Cerebellum (tissue), 4 donors: ENCODE measurements at places on chromosomes 7 and 10.

DNA sequence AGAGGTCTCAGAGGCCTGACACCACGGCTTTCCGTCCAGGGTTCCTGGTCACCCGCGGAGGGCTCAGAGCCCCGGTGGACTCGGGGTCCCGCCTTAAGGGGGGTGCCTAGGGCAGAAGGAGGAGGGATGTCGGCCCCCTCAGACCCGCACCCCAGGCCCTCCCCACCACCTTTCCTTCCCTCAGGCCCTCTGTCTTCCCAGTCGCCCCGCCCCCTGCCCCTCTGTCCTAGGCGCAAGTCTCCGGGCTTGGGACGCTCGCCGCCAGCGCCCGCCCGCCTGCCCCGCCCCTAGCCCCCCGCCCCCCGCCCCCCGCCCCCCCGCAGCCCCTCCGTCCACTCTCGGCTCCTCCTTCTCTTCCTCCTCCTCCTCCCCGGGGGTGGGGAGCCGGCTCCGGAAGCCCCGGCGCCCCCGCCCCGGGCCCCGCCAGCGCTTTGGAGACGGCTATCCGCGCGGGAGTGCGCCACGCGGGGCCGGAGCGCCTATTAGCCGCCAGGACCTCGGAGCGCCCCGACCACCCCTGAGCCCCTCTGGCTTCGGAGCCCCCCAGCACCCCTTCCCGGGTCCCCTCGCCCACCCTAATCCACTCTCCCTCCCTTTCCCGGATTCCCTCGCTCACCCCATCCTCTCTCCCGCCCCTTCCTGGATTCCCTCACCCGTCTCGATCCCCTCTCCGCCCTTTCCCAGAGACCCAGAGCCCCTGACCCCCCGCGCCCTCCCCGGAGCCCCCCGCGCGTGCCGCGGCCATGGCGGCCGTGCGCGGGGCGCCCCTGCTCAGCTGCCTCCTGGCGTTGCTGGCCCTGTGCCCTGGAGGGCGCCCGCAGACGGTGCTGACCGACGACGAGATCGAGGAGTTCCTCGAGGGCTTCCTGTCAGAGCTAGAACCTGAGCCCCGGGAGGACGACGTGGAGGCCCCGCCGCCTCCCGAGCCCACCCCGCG, at the start of gene AEBP1:
Gene AEBP1 (plus strand): TSS at position 423 of the 937 bp plus-strand sequence. CDS start 321 bp downstream, at position 744.
- no peak for DNase-seq

DNA sequence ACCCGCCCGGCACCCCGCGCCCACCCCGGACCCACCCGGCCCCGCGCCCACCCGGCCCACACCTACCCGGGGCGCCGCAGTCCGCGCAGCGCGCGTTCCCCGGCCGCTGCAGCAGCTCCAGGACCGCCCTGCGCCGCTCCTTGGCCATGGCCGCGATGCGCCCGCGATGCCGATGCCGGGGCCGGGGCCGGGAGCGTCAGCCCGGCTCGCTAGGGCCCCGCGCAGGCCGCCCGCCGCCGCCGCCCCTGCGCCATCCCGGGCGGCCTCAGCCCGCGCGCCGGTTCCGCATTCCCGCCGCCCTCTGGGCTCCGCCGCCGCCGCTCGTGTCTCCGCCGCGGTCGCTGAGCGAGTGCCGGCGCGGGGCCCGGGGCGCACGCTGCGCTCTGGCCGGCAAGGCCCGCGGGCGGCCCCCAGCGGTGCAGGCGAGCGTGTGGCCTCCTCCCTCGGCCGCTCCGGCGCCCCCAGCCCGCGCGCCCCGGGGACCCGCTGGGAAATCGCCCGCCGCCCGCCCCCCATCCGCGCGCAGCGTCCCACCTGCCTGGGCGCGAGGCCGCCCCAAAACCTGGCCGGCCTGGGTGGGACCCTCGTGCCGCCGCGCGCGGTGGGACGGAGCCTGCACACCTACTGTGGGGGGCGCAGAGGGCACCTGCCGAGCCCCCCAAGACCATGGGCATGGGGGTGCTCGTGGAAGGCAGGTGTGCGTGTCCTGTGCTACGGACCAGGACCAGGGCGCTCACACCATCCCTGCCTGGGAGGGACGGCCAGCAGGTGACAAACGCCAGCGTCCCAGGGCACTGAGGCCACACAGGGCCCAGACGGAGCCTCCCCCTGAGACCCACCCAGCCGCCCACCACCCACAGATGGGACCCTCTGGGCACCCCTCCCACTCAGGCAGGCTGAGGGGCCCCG, at the start of gene ADAP1:
Gene ADAP1 (minus strand): TSS at position 351 of the 909 bp plus-strand sequence. CDS start 203 bp downstream, at position 148.
- no peak for DNase-seq

GRCh38 chr10:61836888-61837754, 64.4 kb upstream of the ARID5B start:
- no peak for DNase-seq

DNA sequence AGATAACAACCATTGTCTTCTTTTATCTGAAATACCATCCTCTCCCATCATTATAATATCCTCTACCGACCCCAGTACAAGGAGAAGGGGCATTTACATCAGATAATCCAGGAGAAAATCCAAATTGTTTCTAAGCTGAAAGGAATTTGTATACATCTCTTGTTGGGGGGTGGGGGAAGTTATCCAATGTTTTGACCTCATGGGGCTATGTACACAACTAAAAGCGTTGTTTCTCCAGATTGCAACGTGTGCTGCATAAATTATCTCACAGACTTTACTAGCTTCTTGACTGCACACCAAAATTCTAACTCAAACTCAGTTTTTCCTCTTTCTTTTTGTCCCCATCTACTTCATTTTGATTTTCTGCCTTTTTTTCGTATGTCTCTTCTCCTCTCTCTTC, 156.7 kb downstream of the TWIST1 start:
- DNase-seq = no peak

- no peak for DNase-seq
These were observed 146.1 kb downstream of the CHN2 start for GRCh38 chr7:29340696-29341095.

- DNase-seq = peak; percentile 84
These were observed 2.8 kb downstream of the FAM53B start for GRCh38 chr10:124741281-124741921.

- no peak for DNase-seq
These were observed 201.8 kb downstream of the EBF3 start for GRCh38 chr10:129761981-129762956.

GRCh38 chr7:133502498-133502897, 249.6 kb downstream of the EXOC4 start:
- DNase-seq = no peak

DNA sequence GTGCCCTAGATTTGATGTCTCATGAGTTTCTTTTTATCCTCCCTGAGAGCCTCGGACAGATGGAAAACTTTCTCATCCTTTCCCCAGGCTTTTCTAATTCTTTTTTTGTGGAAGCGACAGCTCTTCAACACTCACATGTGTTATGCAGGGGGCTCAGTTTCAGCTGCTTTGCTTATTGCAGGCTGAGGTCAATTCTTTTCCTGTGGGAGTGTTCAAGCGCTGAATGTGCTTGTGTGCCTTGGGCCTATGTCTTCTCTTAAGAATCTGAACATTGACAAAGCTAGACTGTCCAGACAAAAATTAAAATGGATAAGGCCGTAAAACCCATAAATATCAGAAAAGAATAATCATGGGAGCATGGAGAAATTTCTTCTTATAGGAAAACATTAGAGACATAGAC, 125.2 kb upstream of the STEAP4 start:
- DNase-seq = no peak

GRCh38 chr7:110633313-110633712, 457.6 kb upstream of the LRRN3 start:
- no peak for DNase-seq

DNA sequence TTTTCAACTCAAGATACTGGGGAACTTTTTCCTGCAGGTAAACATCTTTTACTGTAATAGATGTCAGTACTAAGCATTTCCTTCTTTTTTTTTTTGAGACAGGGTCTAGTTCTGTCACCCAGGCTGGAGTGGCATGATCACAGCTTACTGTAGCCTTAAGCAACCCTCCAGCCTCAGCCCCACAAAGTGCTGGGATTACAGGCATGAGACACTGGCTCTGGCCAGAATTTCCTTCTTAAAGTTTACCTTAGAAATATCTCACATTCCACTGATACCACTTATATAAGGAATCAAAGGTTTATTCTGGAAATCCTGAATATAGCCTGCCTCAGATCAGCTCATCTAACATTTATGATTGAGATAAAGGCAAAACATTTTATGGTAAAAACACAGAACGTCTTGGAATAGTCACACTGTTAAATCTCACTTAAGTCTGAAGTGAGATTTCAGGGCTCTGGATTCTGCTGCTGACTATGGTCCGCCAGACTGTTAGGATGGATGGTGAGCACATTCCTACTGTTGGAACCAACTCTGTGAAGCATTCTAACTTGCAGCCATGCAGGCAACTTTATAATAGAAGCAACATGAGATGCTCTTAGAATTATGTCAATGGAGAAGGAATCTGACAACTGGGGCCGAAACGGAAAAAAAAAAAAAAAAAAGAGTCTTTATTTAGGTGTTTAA, 151.9 kb downstream of the ZMYND11 start:
- no peak for DNase-seq

GRCh38 chr10:49651039-49651835, 28.2 kb upstream of the C10orf53 start:
- no peak for DNase-seq

- no peak for DNase-seq
These were observed 19.8 kb upstream of the RASSF4 start for GRCh38 chr10:44939691-44940401.

GRCh38 chr7:151244196-151244840, 4.2 kb downstream of the SMARCD3 start:
- peak; percentile 75 for DNase-seq

GRCh38 chr10:5442065-5442989, 30.0 kb downstream of the NET1 start:
- DNase-seq = peak; percentile 49

DNA sequence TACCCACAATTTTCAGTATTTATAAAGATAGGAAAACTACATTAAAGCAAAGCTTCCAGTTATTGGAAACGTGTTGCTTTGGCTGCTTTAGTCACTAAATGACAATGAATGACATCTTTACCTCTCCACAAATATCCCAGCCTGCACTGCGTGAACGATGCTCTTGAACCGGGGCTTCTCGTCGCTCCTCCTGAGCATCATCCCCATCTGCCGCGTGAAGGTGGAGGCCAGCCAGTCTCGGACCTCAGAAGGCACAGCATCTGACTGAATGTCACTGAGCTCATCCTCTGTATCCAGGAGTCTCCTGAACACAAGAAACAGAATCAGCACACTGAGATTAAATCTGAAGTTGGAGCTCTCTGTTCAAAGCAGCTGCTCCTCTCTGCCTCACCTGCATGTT, 191.3 kb downstream of the PDE1C start:
- DNase-seq = no peak

GRCh38 chr10:120480065-120480600, 23.1 kb downstream of the PLPP4 start:
- no peak for DNase-seq

GRCh38 chr7:27972276-27972675, 208.3 kb downstream of the JAZF1 start:
- no peak for DNase-seq

DNA sequence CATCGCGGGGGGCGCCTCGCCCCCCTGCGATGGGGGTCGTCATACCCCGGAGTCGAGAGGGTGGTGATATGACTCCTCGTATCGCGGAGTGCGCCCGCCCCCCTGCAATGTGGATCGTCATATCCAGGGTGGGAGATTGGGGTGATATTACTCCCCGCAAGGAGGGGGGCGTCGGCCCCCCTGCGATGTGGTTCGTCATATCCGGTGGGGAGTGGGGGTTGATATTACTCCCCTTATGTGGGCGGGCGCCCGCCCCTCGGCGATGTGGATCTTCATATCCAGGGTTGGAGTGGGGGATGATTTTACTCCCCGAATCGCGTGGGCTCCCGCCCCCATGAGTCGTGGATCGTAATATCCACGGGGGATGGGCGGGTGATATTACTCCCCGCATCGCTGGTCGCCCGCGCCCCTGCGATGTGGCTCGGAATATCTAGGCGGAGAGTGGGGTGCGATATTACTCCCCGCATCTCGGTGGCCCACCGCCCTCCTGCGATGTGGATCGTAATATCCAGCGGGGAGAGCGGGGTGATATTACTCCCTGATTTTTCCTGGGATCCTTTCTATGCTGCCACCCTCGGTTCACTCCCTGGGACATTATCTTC, 36.9 kb downstream of the MEIG1 start:
- no peak for DNase-seq

- no peak for DNase-seq
These were observed 63.3 kb upstream of the SMNDC1 start for GRCh38 chr10:110368002-110368401.

- no peak for DNase-seq
These were observed 14.2 kb downstream of the VTI1A start for GRCh38 chr10:112461029-112461887.

DNA sequence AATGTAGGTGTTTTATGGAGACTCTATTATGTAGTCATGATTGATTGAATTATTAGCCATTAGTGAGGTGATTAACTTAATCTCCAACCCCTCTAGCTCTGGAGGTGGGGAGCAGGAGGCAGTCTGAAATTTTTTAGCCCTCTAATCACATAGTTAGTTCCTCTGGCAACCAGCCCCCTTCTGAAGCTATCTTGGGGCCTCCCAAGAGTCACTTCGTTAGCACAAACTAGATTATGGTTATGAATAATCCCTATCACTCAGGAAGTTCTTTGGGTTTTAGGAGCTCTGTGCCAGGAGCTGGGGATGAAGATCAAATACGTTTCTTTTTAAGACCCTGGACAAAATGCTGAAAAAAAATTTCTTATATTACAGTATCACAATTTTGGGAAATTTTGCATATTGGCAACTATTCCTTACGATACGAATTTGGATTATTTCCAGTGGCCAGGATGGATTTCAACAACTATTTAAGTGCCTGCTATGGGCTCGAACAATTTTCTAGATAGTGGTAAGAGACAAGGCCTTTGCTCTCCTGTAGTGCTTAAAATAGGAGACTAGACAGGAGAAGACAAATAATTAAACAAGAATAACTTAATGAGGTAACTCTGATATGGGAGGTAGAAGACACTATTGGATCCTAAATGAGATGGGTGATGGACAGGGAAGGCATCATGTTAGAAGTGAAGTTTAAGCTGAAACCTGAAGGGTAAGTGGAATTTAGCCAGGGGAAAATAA, 52.9 kb downstream of the BTAF1 start:
- no peak for DNase-seq

- DNase-seq = no peak
These were observed 73.4 kb upstream of the LAMB4 start for GRCh38 chr7:108203537-108203936.

GRCh38 chr10:132862485-132863420, 76.8 kb upstream of the NKX6-2 start:
- DNase-seq = no peak

DNA sequence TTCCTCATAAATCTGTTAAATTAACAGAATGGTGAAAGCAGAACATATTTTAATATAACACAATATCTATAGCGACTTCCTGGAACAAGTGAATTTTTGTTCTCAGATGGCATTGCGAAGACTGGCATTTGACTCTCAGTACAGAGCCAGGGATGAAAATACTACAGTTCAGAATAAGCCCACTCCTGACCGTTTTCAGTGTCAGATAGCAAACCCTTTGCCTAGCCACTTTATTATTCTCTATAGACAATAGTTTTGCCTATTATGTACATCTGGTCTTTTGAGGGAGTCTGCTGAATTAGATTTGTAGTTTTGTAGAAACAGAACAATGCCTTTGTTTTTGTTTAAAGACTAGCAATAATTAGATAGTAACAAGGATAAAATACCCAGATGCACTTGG, 2.3 kb downstream of the MINPP1 start:
- DNase-seq = no peak

GRCh38 chr7:104328970-104329825, 795 bp downstream of the LHFPL3 start:
- peak; percentile 6 for DNase-seq
